Non-pigmented ciliary epithelial cell (primary cell): ENCODE measurements at places on chromosomes 11 and 22.

DNA sequence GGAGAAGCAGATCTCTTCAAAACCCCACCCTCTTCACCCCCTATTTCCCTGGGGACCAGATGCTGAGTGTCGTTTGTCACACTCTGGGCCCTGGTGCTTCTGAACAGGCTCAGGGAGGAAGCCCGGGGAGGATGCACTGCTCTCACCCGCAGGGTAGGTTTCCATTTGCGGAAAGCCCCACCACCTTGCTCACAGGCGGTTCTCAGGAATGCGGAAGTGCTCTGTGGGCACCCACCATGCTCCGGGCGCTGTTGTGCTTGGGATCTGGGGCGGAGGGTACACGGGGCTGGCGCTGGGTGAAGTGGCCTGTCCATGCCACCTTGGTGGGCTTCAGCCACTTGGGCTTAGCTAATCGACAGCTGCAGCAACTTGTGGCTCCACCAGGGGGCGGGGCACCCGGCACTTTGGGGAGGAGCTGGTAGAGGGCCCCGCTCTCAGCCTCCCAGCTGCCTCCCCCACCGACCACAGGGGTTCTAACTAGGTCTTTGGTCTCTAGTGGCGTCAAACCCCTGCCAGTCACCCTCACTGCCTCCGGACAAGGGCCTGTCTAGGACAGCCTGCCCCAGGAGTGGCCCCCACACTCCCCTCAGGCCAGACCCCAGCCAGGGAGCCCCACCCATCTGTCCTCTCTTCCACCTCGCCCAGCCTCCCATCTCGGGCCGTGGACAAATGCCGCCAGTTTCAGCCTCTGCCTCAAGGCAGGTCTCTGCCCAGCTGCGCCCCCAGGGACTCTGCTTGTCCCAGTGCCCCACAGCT, 7.4 kb downstream of the NDUFV1 start:
- DNase-seq, result no peak

DNA sequence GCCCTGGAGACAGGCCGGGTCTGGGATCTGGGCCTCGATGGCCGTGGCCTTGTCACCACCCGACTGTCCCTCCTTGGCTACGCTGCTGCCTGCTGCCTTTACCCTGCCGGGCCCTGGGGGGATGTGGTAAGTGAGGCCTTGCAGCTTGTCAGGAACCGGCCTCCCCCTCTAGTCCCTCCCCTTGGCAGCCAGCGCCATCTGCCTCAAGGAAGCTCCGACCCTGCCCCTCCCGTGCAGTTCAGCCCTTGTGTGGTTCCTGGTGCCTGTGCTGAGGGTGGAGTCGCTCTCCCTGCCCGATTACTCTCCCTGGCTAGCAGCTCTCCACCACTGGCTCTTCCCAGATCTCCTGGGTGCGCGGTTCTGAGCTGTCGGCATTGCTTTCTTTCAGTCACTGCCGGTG, 33.7 kb downstream of the CTTN start:
- no peak for DNase-seq

DNA sequence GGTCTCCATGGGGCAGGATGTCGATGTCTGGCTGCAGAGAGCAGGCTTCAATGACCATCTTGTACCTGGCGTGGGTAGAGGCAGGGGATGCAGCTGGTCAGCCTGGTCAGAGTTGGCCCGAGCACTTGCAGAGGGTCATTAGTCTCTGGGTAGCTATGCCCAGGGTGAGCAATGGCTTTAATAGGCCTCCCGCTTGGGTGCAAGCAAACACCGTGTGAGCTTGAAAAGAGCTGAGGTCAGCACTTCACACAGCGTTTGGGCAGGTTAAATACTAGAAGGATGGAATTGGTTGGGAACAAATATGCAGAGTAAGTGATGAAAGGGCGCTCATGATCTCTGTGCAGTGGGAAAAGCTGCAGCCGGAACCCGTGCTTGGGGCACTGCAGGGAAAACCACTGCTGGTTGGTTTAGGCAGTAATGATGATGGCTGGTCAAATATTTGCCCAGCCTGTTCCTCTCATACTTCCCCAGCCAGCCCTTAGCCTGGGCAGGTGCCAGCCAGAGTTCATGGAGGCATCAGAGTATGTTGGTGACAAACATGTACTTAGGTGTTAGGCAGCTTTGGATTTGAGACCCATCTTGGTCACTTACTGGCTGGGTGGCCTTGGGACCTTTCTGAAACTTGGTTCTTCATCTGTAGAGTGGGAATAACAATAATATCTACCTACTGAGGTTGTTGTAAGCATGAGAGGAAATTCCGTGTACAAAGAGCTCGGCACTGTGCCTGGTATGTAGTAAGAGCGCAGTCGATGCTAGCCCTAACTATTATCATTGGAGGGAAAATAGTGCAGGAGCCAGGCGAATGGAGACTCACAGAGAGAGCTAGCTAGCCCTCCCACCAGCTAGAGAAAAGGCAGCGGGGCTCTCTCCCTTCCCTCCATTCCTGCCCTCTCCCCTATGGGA, 25.2 kb upstream of the KCNJ11 start:
- no peak for DNase-seq

DNA sequence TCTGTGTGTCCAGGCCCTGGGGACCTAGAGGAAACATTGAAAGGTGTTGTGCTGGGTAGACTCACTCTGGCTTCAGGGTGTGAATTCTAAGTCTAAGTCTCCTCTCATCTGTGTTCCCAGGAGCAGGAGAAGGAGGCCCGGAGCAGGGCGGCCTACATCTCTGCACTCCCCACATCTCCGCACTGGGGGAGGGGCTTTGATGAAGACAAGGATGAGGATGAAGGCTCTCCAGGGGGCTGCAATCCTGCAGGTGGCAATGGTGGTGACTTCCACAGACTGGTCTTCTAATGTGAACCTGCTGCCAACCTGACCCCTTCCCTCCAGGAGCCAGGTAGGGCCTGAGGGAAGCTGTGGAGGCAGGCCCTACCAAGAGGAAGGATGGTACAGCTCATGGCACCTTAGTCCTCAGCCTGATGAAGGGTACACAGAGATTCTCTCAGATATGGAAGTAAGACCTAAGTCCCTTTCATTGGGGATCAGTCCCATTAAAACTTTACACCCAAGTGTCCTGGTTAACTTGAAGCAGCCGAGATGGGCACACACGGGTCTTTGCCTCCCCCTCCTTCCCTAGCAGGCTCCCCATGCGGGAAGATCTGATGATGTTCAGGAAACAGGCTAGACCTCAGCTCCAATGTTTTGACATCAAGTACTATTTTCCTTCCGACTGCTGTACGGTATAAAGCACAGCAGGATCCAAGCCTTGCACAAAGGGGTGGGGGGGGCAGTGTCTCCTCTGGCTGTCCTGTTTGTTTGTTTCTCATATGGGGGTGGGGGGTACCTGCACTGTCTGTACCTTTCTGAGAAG, 25.0 kb downstream of the USP35 start:
- DNase-seq, result no peak

DNA sequence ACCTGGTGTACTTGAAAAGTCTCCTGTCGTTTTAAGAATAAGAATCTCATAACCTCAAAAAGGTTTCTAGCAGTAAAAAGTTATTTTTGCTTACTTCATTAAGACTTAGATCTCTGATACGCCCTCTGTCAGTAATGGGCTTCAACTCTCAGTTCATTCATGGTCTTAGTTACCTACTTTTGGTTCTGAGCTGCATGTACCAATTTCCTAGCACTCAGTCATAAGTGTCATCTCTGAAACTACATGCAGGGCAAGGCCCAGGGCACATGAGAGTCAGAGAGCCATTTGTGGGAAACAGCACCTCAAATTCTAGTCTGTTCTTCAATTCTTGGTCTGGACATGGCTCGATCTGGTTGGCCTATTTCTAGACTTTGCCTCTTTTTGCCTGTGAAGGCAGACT, 838.4 kb downstream of the FAM181B start:
- no peak for DNase-seq

DNA sequence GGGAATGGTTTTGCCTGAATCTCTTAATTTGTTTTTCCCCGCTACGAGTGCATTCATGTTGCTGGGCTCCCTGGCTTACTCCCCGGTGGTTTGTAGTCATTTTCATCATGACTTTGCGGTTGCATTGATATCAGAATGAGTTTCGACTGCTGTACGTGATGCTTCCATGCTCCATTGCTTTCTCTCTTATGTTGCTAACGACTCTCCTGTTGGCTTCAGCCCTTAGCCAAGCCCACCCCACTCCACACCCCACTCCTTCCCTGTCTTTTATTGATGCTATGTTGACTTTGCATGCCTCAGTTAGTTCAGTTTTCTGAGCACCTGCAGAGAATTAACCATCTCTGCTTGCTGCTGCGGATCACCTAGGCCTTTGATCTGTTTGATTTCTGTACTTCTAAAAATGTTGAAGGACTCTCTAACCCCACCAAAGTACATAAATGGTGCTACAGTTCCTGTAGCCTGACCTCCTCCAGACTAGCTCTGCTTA, 65.3 kb downstream of the ARFGAP2 start:
- no peak for DNase-seq

DNA sequence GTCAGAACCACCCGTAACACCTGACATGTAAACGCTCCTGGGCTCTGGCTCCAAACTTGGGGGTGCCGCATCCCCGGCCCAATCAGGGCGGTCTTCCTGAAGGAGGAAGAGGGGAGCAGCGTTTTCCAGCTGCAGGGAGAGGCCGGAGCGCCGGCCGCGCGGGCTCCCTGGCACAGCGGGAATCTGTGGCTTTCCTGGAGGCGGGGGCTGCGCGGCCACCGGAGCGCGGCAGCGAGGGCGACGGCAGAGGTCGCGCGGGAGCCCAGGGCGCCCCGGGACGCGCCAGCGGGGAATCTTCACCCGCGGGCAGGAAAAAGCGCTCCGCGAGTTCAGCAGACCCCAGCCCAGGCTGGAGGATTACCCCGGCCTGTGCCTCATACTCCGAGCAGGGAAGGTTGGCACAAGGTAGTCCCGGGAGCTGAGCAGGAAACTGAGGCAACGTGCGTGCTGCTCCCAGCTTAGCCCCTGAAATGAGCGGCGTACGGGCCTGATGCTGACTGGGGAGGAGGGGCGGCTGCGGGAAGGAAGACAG, 600 bp upstream of the ESAM start:
- no peak for DNase-seq

DNA sequence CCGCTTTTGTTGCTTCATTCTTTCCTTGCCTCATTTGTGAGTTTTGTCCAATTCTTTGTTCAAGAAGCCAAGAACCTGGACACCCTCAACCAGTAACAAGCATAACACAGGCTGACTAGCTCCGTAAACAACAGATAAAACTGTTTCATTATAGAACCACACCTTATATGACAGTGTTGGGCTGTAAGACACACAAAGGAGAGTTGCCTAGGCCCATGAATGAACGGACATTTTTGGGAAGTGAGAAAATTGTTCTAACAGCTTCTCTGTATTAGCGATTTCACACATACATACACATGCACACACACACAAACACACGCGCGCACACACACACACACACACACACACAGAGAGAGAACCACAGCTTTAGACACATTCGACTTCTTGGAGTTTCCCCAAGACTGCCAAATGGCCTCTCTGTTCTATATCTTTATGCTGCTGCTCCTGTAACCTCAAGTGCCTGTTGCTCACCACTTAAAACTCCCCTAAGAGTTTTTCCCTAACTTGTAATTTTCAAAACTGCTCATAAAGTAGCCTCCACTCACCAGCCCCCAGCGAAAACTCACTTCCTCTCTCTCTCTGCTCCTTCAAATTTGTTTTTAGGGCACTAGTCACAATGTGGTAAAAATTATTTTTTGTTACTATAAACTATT, 35.9 kb downstream of the CTSC start:
- no peak for DNase-seq
